ENCODE measurements at places on chromosomes 1 and 21.

DNA sequence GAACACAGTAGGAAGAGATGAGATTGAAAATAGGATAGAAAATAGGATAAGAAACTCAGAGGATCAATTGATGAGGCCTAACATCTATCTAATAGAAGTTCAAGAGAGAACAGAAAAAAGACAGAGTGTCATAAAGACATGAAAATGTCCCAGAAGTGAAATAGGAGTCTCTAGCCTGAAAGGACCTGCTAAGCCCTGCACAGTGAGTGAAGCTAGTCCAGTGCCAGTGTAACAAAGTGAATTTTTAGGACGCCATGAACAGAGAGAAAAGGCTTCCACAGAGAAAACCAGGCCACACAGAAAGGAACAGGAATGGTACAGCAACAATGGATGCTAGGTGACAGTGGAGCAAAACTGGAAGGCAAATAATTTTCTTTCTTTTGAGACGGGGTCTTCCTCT, 20.3 kb upstream of the LSS start:
- DNase-seq: no peak

DNA sequence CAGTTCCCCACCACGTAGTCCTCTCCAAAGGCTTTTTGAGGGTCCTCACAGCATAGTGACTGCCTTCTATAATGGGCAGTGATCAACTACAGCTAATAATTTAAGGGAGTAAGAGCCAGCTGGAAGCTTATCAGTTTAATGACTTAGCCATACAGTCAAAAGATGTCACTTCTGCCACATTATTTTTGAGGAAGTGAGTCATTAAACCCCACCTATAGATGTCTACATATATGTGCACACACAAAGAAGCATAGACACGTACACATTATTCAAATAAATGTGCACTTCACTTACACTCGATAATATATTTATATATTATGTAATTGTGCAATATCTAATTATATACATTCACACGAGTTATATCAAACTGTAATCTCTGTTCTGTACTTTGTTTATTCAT, 1704.7 kb downstream of the KCNT2 start:
- no peak for DNase-seq

DNA sequence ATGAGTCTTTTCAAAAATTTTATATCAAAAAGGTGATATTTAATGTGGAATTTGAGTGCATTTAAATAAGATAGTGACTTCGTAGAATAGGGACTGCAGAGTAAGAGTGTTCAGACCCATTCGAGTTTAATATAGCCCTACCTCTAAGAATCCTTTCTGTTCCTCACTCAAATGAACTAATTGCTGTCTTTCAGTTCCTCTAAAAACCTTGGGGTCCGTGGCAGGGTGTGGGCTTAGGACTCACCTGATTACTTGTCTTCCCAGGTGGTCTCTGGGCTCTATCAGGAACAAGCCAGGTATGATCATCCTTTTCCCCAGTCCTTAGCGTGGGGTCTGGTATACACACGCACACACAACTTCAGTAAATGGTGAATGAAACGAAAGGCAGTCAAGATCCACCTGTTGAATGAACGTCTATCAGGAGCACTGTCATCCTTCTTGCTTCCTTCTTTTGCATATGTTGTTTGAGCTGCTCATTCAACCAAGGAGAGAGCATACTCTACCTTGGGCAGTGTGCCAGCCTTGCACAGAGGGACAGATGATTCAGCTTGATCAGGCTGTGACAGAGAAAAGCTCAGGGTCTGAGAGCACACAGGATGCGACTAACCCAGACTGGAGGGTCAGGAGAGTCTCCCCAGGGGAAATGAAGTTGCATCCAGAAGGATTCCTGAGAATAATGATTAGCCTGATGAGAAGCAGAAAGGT, 1.2 kb upstream of the RNF11 start:
- no peak for DNase-seq

DNA sequence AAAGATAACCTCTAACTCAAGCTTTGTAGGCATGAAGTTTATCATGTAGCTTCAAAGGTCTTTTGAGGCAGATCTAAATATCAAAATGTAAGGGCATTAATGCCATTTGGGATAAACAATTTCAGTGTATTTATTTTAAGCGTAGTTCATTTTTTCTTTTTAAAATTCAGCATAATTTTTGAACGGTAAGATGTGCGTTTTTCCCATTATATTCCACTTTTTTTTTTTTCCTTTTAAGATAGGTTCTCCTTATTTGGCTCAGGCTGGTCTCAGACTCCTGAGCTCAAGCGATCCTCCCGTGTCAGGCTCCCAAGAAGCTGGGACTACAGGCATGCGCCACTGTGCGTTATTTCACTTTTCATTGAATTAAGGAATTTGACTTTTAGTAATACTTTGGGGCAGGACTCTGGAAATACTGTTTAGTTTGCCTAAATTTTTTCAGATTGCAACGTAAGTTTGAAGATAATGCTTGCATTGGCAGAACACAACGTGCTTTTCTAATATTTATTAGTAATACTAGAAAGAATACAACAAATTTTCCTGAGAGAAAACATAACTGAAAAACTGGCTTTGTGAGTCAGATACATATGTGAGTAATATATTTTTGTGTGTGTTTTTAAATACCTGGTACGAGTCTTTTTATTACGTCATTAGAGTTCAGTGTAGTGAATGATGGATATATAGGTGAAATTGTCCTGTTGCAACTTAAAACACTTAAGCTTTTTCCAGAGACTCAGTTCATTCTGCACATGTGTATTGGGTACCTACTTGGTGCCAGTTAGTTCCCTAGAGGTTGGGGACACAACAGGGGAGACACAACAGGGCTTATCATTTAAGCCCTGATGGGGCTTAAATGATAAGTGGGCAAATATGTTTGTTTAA, 2.2 kb downstream of the RALGPS2 start:
- DNase-seq: no peak

GRCh38 chr1:203362720-203363025, 11.8 kb upstream of the FMOD start:
- no peak for DNase-seq

DNA sequence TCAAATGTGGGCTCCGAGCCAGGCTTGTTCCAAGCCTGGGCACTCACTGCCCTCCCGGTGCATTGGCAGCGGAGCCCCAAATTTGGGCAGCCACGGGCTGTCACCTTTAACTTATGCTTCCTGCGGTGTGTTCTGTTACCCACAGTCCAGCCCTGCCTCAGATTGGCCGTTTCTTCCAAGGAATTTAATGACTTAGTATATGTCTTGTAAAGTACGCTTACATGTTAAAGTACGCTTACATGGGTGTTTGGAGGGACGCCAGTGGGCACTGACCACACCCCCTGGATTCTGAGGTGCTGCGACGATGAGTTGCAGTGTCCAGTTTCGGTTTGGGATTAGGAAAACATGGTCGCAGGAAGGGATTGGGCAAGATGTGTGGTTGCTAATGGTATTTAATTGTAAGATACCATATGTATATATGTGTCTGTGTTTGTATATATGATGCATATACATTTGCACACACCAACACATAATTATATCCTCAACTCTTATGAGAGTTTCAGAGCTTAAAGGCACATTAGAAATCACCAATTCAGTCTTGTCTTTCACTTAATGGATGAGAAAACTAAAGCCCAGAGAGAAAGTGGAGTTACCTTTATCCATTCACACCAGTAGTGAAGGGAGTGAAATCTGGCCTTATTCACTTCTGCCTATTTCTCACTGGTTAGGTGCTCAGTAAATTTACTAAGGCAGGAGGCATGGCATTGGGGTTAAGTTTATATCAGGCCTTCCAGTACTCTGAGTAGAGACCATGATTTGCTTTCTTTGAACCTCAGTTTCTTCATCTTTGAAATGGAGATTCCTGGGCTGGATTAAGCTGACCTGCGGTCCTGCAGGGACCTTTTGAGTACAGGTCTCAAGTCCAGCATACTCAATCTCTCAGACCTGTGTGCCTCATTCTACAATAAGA, 1.0 kb downstream of the SMYD2 start:
- no peak for DNase-seq

DNA sequence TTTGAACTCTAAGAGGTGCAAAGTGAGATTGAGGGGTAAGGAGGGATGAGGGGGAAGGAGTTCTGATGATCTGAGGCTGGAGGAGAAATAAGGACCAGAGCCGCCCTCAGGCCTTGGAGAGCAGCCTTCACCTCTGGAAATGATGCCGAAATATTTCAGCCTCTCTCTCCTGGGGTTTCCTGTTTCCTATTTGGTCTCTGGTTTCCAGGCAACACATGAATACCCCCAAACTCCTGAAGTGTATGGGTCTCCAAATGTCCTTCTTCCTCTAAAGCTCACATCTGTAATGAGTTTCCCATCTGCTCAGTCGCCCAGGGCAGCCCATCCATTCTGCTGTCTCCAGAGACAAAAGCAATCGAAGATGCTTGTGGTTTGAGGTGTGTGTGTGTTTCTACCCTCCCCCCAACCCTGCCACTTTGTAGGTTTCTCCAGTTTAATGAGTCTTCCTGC, 52.0 kb upstream of the FAM20B start:
- no peak for DNase-seq

DNA sequence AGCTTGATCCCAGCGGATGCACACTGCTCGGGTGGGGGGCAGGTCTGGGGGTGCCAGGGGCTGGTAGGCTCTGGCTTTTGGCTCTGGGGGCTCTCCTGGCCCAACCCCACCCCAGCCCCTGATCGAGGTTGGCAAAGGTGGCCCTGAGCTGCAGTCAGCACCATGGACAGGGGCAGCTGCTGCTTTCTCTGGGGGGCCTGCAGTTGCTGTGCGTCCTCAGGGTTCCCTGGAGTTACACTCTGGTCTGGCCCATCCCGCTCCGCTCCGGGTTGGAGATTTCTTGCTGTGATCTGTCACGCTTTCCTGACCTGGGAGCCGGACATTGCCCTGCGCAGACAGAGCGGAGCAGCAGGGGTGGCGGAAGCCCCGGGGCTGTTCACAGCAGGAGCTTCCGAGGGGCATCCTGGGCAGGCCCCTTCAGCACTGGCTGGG, 8.0 kb upstream of the PLCH2 start:
- DNase-seq: no peak

GRCh38 chr1:169588112-169588511, 1.8 kb upstream of the F5 start:
- no peak for DNase-seq

- no peak for DNase-seq
These were observed 40.5 kb downstream of the ZBTB40 start for GRCh38 chr1:22491995-22492715.

GRCh38 chr1:147717051-147717705, 43.2 kb downstream of the GJA5 start:
- no peak for DNase-seq

DNA sequence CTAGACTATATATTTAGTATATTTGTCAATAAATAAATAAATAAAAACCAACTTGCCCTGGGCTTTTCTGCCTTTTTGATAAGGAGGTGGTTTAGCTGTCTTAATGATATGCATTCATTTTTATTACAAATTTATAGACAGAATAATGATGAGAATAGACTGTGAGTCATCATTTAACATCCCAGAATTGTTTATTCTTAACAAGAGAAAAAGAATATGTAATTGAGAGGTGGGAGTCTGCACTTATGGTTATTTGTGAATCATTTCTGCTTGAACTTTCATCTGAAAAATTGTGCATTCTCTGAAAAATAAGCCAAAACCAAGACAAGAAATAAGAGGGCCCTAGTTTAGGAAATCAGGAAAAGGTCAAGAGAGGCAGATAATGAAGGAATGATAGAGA, 326.2 kb downstream of the COL11A1 start:
- DNase-seq: no peak

- no peak for DNase-seq
These were observed 351.1 kb downstream of the CAMTA1 start for GRCh38 chr1:7136166-7136953.

GRCh38 chr1:178451529-178451928, 45.2 kb downstream of the CLEC20A start:
- DNase-seq: no peak

DNA sequence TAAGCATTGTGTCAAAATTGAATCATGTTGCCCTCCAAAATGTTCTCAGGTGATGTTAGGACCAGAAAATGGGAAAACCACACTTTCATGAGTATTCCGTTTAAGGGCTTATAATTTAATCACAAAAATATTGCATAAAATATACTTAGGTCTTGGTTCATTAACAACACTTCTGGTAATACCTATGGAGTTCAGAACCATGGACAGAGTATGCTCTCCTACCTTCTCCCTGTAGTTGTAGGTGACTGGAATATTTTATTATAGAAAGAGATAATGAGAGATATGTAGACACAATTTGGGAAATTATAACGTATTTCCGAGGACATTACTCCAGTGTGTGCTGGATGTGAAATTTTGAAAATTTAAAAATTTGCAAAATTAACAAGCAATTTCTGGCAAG, 232.5 kb downstream of the NCAM2 start:
- no peak for DNase-seq

GRCh38 chr1:222301652-222302051, 246.3 kb downstream of the HHIPL2 start:
- DNase-seq: no peak

GRCh38 chr1:38693031-38693430, 166.5 kb downstream of the RRAGC start:
- DNase-seq: no peak

DNA sequence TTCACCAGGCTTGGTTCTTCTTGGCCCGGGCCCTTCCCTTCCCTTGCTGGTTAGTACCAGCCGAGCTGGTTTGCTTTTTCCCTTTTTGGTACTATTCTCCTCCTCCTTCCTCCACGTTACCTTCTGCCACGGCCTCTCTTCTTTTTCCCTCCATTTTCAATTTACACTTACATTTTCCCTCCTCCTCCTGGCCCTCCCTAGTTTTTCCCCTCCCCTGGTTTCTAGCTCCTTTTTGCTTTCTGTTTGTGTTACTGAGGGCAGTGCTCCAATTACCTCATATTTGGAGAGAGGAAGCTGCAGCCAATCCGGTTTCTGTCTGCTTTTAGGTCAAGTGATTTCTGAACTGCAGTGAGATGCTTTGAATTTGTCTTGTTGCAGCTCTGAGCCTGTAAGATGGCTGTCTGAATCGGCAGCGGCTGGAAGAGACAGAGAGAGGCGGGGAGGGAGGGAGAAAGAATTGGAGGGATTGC, 63.7 kb downstream of the MACF1 start:
- DNase-seq: no peak

DNA sequence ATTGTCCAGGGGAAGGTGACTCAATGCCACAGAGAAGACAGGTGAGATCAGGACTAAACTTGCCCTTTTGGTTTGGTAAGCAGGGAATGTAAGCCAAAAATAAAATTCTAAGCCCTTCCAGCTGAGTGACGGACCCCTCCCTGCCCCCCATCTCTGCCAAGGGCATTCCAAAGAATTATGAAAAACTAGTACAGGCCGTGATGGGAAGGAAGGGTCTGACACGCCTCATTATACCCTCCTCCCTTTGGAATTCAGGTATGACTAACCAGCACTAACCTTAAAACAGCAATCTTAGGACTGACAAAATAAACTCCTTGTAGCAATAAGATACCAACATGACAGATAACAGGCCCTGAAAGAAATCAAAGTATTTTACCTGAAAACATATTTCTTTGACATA, 99.6 kb downstream of the GABPA start:
- DNase-seq: no peak

DNA sequence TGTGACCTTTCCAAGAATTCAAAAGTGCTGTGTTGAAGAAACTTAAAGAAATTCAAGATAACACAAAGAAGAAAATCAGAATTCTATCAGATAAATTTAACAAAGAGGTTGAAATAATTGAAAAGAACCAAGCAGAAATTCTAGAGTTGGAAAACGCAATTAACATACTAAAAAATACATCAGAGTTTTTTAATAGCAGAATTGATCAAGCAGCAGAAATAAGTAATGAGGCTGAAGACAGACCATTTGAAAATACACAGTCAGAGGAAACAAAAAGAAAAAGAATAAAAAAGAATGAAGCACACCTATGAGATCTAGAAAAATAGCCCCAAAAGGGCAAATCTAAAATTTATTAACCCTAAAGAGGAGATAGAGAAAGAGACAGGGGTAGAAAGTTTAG, 218.1 kb upstream of the KAZN start:
- no peak for DNase-seq

GRCh38 chr21:28822486-28823335, 170.0 kb downstream of the LTN1 start:
- DNase-seq: no peak
